AG08396 (cell line): ENCODE measurements at places on chromosomes 6 and 20.

GRCh38 chr6:35900448-35900847, 20.4 kb downstream of the SRPK1 start:
- DNase-seq, result no peak

DNA sequence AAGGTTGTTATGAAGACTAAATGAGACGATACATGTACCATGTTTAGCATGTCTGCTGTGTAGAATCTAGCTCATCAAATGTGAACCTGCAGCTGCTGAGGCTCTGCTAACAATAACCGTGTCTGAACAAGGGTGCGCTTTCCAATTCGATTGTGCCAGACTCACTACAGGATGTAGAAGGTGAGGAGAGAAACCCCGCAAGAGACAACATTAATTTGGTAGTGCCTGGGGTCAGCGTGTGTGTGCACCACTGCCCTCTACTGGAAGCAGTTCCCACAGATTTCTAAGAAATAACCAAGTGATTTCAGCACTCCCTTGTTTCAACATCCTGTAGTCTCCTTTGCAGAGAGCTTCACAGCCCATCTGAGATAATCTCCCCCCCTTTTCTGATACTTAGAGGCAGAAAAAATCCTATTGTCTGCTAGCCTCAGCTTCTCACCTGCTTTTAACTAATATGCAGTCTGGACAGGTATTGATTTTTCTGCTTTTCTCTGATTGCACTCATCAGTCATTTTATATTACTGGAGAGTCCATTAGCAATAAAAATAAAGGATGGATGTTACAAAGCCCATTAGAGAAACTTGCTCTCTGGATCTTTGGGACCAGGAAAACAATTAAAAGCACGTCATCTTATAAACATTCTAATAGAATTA, 96.7 kb upstream of the BACH2 start:
- DNase-seq, result peak; percentile 40

GRCh38 chr6:163698086-163698485, 283.6 kb downstream of the QKI start:
- no peak for DNase-seq

- DNase-seq, result peak; percentile 68
Observed at GRCh38 chr6:89281779-89282246, 33.3 kb downstream of the GABRR2 start.

- DNase-seq, result no peak
Observed at GRCh38 chr6:3355011-3355357, 96.2 kb downstream of the PSMG4 start.

GRCh38 chr6:81568973-81569372, 183.5 kb downstream of the TENT5A start:
- no peak for DNase-seq

GRCh38 chr6:111428811-111429210, 54.2 kb downstream of the REV3L start:
- DNase-seq, result no peak

DNA sequence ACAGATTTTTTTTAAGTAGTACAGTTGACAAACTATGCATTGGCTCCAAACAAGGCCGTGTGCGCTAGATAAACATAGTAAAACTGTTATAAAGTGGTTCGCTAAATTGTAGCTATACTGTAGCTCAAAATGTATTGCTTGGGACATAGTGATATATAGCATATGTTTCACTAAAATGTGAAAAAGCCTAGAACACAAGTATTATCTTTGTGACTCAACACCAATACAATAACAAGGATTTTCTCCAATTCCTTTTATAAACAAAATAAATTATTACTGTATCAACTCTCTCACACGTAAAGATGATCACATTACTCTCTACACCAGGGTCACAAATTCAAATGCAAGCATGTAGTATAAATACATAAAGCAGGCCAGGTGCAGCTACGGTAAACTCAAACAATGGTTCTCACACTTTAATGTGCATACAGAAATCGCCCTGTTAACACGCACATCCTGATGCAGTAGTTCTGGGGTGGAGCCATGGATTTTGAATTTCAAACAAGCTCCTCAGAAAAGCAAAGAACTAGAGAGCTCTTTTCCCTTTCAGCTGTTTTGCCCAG, 214.6 kb downstream of the GMDS start:
- no peak for DNase-seq

- no peak for DNase-seq
Observed at GRCh38 chr6:88422831-88423230, 256.7 kb upstream of the CNR1 start.

DNA sequence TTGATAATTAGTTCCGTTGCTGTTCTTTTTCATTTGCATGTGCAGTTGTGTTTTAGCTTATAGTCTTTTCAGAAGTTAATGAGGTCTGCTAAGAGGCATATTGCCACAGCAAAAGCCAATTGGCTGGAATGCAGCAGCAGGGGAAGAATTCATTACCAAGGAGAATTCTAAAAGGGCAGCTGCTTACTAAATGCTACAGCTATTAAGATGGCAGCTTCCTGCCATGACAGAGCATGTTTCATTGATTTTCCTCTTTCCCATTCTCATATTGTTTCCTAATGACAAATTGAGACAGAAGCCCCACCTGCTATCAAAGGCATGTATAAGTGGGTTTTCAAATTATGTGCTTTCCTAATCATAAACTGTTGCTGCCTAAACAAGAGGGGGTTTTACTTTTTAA, 66.6 kb downstream of the CLVS2 start:
- DNase-seq, result no peak

DNA sequence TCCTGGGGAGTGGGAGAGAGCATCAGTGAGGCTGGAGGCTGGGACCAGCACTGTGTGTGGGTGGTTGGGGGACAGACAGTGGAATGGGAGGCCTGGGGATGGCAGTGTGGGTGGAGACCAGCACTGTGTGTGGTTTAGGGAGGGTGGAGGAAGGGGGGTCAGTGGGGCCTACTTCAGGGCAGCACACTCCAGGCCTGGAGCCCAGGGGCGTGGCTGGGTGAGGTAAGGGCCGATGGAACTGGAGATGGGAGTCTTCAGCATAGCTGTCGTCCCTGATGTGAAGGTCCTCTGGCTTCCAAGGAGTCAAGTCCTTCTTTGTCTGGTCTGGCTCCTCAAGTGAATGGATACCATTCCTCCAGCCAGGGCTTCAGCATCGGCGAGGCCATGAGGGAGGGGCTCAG, 18.6 kb downstream of the KCNK17 start:
- DNase-seq, result no peak

GRCh38 chr6:129440691-129441090, 269.3 kb downstream of the ARHGAP18 start:
- no peak for DNase-seq

- no peak for DNase-seq
Observed at GRCh38 chr20:20624914-20625313, 87.5 kb downstream of the RALGAPA2 start.

- no peak for DNase-seq
Observed at GRCh38 chr6:524803-525202, 132.1 kb downstream of the HUS1B start.

DNA sequence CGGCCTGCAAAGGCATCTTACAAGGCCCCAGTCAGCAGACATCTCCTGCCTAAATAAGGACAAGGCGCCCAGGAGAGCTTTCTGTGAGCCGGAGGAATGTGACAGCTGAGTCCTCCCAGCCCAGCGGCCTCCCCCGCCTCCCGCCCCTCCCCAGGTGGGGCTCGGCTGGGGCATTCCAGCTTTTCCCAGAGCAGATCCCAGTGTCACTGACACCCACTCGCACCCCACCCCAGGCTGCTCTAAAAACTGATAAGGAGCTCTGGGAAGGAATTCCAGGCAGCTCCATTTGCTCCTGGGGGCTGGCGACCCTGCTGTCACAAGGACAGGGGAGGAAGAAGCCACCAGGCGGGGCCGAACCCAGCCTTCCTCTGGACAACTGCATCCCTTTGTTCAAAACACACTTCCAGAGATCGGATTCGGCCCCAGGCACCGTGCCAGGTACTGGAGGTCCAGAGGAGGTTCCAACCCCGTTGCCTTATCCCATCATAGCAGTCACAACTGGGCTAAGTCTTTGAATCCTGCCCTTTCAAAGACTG, 49.7 kb downstream of the JPH2 start:
- DNase-seq, result peak; percentile 63

DNA sequence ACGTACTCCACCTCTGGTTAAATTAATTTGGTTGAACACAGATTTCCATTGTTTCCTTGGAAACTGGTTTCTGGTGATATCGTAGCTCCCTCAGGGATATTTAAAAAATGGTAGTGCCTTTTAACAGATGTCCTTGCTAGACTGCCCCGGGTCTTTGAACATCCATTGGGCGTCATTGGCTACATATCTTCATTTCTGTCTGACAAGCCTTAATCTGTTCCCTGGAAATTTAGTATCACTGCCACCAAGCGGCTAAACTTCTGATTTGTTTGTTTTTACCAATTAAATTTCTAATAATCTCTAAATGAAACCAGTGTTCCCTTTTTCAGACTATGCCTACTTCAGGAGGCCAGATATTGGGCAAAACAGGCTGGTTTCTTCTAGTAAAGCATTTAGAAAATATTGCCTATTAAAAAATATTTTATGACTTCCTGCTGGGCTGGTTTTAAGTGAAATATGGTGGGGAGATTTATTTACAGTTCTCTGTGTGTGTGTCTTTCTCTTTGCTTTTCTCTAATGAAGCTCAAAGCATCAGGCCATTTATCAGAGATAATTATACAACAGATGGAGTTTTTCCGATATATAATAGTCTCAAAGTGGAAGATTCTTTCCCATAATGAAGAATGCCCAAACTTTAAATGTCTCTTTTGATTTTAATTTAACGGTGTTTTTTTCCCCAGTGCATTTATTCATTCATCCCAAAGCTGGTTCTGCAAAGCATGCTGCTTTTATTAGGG, 249.5 kb downstream of the ZFAND3 start:
- DNase-seq, result no peak

DNA sequence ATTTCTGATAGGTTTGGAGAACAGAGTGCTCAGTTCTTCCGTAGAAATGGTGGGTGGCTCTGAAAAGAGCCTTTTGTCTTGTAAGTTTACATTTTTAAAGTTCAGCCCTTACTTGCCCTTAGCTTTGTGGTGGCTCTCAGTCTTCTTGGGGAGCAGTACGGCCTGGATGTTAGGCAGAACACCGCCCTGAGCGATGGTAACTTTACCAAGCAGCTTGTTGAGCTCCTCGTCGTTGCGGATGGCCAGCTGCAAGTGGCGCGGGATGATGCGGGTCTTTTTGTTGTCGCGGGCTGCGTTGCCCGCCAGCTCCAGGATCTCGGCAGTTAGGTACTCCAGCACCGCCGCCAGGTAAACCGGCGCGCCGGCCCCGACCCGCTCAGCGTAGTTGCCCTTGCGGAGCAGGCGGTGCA, 19.5 kb downstream of the OR2B2 start:
- DNase-seq, result no peak

DNA sequence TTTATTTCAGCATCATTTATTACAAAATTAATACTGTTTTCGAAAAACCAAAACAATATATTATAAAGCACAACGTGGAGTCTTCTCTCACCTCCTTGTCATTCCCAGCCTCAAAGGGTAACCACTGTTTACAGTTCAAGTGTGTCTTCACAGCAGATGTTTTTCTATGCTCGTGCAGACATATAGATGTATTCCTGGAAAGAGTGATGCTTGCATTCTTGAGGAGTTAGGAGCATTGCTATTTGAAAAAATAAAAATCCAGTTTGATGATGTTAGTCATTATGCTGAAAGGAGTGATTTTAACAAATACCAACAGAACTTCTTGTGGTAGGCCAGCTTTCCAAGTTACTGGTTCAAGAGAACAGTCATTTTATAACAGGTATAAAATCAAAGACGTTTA, 234.9 kb downstream of the BCKDHB start:
- no peak for DNase-seq

- DNase-seq, result peak; percentile 85
Observed at GRCh38 chr6:36839749-36840431, 646 bp upstream of the CPNE5 start.
